ENCODE measurements at places on chromosomes 2 and 18. TPM values are rescaled to one million over a fixed set of nuclear protein-coding genes. Genes with fewer than 3 reads are reported as not detected.

PRKAG3 gene
- not detected for total RNA-seq

MZT2A gene
- total RNA-seq: 107 TPM

GRCh38 chr2:235669983-235670962, 176.4 kb downstream of the AGAP1 start:
- DNase-seq: no peak
- H3K27me3 ChIP-seq: no peaks in the 10 kb centered on the region
- H3K36me3 ChIP-seq: no peaks in the 10 kb centered on the region
- peaks cover 22% of the 10 kb centered on the region for H3K4me1 ChIP-seq
- peak overlapping the region; percentile 83 for H3K27ac ChIP-seq

DNA sequence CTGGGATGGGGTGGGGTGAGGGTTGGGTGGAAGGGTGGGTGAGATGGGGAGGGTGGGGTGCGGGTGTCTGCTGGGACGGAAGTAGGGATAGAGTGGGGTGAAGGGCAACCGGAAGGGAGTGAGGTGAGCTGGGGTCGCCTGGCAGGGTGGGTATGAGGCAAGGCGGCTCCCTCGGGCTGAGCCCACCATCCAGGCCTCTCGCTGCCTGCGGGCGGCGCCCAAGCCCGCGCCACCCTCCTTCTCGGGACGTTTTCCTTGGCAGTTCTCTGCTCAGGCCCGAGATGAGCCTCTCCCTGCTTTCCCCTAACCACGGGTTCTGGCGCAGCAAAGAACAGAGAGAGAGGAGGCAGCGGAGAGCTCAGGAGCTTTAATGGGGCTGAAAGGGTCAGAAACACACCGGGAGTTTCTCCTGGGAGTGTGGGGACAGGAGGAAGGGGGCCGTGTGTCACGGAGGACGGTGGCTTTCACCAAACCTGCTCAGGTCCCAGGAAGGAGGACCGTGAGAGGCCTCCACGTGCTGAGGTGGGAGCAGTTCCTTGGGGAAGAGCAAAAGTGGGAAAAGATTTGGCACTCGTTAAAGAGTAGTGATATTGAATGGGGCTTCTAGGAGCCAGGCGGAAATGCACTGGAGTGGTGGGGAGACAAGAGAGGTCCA, 4.1 kb downstream of the FEV start:
- H3K4me1 ChIP-seq: peaks cover 57% of the 10 kb centered on the region
- no peak overlapping the region for H3K27ac ChIP-seq
- no peaks in the 10 kb centered on the region for H3K27me3 ChIP-seq
- H3K36me3 ChIP-seq: no peaks in the 10 kb centered on the region
- no peak overlapping the region for H3K4me3 ChIP-seq

DNA sequence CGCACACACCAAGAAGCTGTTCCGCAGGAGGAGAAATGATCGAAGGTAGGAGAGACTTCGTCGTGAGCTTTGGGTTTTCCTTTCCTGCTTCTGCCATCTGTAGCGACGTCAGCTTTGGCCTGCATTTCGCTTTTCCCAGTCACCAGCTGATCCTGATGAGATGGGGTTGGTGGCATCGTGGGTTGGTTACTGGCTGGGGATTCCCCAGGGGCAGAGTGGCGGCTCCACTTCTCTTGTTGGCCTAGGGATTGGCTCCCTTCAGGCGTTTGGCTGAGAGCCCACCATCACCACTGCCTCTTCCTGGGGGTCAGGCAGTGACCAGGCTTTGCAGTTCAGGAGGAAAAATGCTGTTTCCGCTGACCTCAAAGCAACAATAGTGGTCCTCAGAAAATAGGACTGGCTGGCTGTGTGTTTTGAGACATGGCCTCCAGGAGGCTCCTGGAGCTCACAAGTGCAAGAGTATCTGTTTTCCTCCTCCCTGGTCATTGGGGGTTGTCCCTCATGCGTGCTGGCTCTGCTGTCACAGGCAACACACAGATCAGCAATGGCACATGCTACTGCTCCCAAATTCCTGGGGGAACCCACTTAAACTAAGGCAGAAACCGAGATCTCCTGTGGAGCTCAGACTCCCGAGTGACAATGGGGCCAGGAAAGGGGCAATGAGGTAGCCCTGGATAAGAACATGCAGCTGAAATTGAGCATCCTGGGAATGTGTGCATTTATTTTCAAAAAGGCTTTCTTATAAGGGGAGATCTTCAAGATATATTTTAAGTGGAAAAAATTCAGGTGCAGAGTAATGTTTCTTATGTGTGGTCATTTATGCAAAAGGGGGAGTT, 173.0 kb downstream of the CTIF start:
- H3K4me1 ChIP-seq: peaks cover 40% of the 10 kb centered on the region
- H3K4me3 ChIP-seq: no peak overlapping the region
- H3K36me3 ChIP-seq: peaks cover 29% of the 10 kb centered on the region
- no peak overlapping the region for H3K27ac ChIP-seq
- DNase-seq: no peak

DNA sequence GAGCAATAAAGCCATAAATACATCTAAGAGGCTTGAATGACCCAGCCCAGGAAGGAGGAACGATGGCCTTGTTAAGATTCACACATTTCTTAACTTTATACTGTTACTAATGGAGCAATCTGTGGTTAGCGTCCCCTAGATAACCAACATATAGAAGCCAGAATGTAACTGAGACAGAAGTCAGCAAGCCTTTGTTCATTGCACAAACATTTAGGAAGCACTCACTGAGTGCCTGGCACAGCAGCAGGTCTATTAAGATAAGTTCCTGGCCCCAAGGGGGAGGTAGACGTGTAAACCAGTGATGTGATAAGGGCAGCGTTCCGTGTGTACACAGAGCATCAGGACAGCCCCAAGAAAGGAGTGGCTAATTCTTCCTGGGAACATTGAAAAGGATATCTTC, 63.6 kb upstream of the ATL2 start:
- DNase-seq: no peak
- H3K4me1 ChIP-seq: peaks cover 60% of the 10 kb centered on the region
- peak overlapping the region; percentile 73 for H3K27ac ChIP-seq
- H3K27me3 ChIP-seq: no peaks in the 10 kb centered on the region
- no peak overlapping the region for H3K4me3 ChIP-seq

DNA sequence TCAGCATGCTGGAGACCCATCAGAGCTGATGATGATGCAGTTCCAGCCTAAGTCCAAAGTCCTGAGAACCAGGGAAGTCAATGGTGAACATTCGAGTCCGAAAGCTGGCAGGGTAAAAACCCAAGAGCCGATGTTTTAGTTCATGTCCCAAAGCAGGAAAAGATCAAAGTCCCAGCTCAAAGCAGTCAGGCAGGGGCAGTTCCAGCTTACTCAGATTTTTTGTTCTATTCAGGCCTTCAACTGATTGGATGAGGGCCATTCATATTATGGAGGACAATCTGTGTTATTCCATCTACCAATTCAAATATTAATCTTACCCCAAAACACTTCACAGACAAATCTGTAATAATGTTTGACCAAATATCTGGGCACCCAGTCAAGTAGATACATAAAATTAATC, 38.3 kb downstream of the DSEL start:
- H3K36me3 ChIP-seq: no peaks in the 10 kb centered on the region
- DNase-seq: no peak
- H3K27ac ChIP-seq: no peak overlapping the region
- H3K4me1 ChIP-seq: no peaks in the 10 kb centered on the region

DNA sequence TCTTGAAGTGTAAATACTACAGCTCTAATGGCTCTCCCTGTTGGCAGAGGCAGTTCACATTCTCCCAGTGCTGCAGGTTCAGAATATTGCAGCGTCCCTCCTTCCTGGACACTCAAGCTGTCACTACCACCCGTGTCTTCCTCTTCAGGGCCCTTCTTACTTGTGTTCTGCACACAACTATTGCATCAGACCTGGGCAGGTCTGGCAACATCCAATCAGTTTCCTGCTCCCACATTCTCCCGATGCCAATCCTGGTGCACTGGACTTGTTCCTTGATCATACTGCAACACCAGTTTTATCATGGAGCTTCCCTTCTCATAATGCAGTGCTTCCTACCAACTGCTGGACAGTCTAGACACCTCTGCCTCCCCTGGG, 161.5 kb downstream of the CAPN13 start:
- DNase-seq: no peak
- H3K27me3 ChIP-seq: no peaks in the 10 kb centered on the region
